ENCODE measurements at places on chromosomes 13 and 19.

DNA sequence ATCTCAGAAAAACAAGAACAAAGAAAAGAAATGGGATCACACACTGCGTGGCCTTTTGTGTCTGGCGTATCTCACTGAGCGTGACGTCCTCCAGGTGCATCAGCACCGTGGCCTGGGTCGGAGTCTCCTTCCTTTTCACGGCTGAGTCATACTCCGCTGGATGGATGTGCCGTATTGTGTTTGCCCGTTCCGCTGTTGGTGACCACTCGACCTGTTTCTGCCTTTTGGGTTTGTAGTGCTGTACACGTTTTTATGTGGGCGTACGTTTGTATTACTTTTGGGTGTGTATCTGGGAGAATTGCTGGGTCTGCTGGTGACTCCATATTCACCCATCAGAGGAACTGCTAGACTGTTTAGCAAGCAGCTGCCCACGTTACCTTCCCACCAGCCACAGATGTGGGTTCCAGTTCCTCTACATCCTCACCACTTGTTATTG, 11.4 kb downstream of the ARID3A start:
- DNase-seq: no peak

DNA sequence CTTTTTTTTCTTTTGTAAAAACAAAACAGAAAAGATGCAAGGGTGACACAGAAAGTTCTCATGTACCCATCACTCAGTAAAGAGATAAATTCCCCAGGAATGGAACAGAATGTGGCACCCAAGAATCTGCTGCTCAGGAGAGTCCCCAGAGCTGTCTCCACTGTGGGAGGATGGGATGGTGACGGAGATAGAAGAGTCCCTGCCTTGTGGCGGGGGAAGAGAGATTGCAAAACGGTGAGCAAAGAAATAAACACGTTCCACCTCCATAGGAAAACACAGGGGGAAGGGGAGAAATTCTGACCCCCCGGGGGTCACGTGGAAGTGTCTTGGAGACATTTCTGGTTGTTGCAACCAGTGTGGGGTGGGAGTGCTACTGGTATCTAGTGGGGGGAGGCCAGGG, 76.4 kb downstream of the INSR start:
- no peak for DNase-seq

GRCh38 chr13:113161433-113161832, 3.0 kb downstream of the PROZ start:
- DNase-seq: no peak

- no peak for DNase-seq
These were observed 1.0 kb upstream of the RPS5 start for GRCh38 chr19:58385891-58386575.

DNA sequence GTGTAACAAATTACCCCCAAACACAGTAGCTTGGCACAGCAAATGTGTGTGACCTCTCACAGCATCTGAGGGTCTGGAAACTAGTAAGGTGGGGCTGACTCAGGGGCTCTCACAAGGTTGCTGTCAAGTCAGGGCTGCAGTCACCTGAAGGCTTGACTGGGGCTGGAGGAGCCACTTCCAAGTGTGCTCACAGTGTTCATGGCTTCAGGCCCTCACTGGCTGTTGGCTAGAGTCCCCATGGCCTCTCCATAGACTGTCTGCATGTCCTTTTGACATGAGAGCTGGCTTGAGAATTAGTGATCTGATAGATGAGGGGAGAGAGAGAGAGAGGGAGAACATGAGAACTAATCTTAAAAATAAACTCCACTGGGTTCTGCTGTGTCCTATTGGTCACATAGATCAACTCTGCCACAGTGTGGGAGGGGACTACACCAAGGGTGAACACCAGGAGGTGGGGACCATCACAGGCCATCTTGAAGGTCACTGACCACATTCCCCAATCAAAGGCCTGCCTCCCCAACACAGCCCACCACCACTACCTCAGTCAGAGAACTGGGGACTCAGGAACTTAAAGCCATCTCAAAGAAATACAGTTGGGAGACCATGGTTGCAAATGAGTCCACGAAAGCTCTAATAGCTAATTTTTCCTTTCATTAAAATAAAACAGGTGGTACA, 38.2 kb upstream of the KATNAL1 start:
- no peak for DNase-seq

DNA sequence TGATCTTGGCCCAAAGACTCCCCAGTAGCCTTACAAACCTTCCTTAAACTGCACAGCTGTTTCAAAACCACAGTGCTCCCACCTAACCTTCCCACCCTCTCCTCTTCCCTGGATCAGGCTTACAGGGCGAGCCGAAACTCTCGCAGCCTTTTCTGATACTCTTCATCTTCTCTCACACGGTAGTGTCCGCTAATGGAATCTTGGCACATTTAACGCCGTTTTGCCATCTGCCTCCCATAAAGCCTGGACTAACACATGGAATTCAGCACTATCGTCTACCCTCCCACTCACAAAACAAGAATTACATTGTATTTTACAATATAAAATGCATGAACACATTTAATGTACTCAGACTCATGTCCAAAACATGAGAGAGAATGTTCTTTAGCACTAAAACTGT, 135.9 kb downstream of the RAP2A start:
- no peak for DNase-seq
